ENCODE measurements at places on chromosomes 3 and 15. TPM values are rescaled to one million over a fixed set of nuclear protein-coding genes. Genes with fewer than 3 reads are reported as not detected.

The KCNH8 gene
- polyA plus RNA-seq, result 1.5 TPM

The BFSP2 gene
- polyA plus RNA-seq, result 1.0 TPM

The GRM2 gene
- 10.5 TPM for polyA plus RNA-seq

The SI gene
- polyA plus RNA-seq, result not detected

The CEP70 gene
- 11.1 TPM for polyA plus RNA-seq

The POU1F1 gene
- polyA plus RNA-seq, result not detected

The DGKG gene
- polyA plus RNA-seq, result 3.8 TPM

The CPN2 gene
- polyA plus RNA-seq, result not detected

The GCNT3 gene
- not detected for polyA plus RNA-seq

The MINAR1 gene
- 0.46 TPM for polyA plus RNA-seq

- DNase-seq, result no peak
Measured at GRCh38 chr15:59138243-59138642, 33.3 kb downstream of the CCNB2 start.

DNA sequence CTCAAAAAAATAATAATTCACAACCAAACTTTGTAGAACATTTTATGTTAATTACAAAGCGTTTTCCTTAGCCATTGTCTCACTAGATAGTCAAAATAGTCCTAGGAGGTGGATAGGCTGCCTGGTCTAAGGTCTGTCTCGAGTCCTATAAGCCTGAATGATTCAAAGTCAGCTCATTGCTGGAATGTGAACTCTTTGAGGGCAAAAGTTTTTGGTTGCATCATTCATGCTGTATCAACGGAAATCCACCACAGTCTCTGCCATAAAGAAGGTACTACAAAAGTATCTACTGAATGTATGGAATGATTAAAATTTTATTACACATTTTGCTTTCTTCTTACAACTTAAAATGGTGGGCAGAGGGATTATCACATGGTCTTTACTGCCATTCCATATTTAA lies 387.3 kb upstream of the RARB start:
- DNase-seq, result no peak

- DNase-seq, result no peak
Measured at GRCh38 chr3:98460220-98460619, 2.8 kb upstream of the OR5K1 start.

DNA sequence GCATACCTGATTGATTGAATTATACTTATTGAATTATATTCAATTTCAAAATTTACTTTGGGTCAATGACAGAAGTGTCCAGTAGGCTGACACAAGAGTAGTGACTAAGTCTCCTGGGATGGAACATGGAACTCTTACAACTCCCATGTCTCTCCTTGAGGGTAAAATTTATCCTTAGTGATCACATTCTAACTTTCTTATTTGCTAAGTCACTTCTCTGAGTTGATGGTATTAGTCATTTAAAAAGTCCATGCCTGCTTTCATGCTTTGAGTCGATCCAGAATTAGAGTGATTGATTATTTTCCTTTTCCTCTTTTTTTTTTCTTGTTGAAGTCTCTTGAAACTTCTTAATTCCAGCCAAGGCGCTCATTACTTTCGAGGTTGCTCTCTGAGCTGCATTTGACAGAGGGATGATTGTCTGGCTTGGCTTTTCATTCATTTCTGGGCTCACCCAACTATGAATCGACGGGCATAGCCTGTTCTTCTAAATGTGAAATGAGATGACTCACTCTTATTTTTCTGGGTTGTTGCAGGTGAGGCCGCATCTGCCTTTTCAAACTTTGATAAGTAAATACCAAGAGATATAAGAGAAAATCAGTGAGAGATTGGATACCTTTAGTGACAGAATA lies 34.9 kb downstream of the LRRC3B start:
- no peak for DNase-seq

DNA sequence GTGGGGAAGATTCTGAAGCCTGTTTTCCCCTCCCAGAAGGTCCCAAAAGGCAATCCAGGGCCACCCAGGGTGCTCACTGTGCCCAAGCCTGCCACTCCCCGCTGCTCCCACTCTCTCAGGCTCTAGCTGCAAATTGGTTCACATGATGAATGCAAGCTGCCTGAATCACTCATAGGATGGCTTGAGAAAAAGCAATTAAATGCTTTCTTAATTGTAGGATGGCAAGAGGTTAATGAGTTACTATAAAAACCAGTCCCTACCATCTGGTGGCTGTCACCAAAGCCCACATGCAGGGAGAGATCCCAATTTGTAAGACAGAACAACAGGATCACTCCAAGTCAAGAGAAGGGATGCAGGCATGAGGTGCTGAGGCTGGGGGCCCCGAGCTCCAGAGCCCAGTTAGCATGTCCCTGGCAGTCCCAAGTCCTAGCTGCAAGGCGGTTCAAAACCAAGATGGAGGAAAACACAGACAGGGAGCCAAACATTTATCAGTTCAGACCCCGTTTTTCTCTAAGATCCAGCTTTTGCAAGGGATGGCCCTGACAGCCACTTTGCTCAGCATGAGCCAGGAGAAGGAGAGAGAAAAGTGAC lies 207.1 kb downstream of the UACA start:
- DNase-seq, result peak; percentile 94

DNA sequence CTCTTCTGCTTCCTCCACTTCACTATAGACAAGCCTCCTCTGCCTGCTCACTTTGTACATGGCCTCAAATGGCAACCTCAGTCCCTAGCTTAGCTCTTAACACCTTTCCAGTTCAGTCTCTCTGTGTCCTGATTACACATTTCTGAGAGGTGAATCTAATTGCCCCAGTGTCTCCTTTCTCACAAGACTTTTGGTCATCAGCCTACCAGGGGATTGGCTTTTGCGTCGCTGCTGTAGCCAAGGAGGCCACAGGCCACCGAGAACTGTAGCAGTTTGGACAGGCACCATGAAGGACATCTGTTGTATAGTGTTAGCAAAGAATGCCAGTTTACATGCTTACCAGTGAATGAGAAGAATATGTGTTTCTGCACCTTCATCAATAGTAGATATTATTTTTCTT lies 8.5 kb downstream of the IREB2 start:
- no peak for DNase-seq

GRCh38 chr15:34760909-34761308 lies 6.1 kb upstream of the GJD2 start:
- DNase-seq, result no peak

- peak; percentile 80 for DNase-seq
Measured at GRCh38 chr3:153210146-153210545, 48.1 kb downstream of the RAP2B start.

DNA sequence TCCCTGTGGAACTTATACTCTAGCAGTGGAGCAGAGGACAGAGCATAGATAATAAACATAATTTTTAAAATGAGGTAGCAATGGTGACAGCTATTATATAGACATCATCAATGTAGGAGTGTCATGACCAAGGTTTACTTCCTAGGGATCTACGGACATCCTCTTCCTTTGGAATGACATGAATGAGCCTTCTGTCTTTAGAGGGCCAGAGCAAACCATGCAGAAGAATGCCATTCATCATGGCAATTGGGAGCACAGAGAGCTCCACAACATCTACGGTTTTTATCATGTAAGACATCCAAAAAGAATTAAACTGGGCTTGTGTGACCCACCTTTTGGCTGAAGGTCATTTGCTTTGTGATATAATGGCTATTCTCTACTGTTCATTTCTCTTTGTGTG lies 30.1 kb upstream of the CAPN3 start:
- DNase-seq, result no peak

- peak; percentile 22 for DNase-seq
Measured at GRCh38 chr15:95464509-95464908, 866.0 kb upstream of the NR2F2 start.
